Forelimb muscle (tissue), 1 donor: ENCODE measurements at places on chromosomes 4 and X. TPM values are rescaled to one million over a fixed set of nuclear protein-coding genes. Genes with fewer than 3 reads are reported as not detected.

TRPC5OS gene
- polyA plus RNA-seq, result 0.29 TPM

F9 gene
- not detected for polyA plus RNA-seq

TRPC3 gene
- 0.62 TPM for polyA plus RNA-seq

PTCHD1 gene
- polyA plus RNA-seq, result 0.95 TPM

AKAP4 gene
- 0.80 TPM for polyA plus RNA-seq

TMSB15C gene
- polyA plus RNA-seq, result 4.5 TPM

CXCL11 gene
- polyA plus RNA-seq, result not detected

TBC1D8B gene
- polyA plus RNA-seq, result 4.6 TPM

CT83 gene
- not detected for polyA plus RNA-seq

TEX13D gene
- polyA plus RNA-seq, result not detected

DMRTC1B gene
- 0.34 TPM for polyA plus RNA-seq

RNF4 gene
- polyA plus RNA-seq, result 34.0 TPM

SMIM10L2A gene
- 2.2 TPM for polyA plus RNA-seq

WNK3 gene
- 2.1 TPM for polyA plus RNA-seq

MAOB gene
- 0.95 TPM for polyA plus RNA-seq
